CD4-positive, alpha-beta T cell (primary cell): ENCODE measurements at places on chromosomes 6 and 20.

GRCh38 chr20:51732096-51732791 lies 35.9 kb downstream of the ATP9A start:
- DNase-seq, result no peak

- no peak for DNase-seq
Observed at GRCh38 chr6:152457949-152458624, 179.1 kb downstream of the SYNE1 start.

GRCh38 chr6:31728767-31729514 lies at the start of gene DDAH2:
TSS of gene DDAH2 (minus strand) at chr6:31729299. CDS start at chr6:31729161, 138 bp downstream.
- DNase-seq, result no peak

GRCh38 chr6:21128601-21129000 lies 464.9 kb upstream of the SOX4 start:
- DNase-seq, result no peak

- DNase-seq, result no peak
Observed at GRCh38 chr6:96809119-96809518, 28.2 kb downstream of the GPR63 start.

GRCh38 chr6:112279031-112279935 lies 24.9 kb upstream of the LAMA4 start:
- no peak for DNase-seq

GRCh38 chr20:32411955-32412706 lies 54.0 kb downstream of the ASXL1 start:
- no peak for DNase-seq

- no peak for DNase-seq
Observed at GRCh38 chr20:24124003-24124402, 135.4 kb upstream of the GGTLC1 start.

DNA sequence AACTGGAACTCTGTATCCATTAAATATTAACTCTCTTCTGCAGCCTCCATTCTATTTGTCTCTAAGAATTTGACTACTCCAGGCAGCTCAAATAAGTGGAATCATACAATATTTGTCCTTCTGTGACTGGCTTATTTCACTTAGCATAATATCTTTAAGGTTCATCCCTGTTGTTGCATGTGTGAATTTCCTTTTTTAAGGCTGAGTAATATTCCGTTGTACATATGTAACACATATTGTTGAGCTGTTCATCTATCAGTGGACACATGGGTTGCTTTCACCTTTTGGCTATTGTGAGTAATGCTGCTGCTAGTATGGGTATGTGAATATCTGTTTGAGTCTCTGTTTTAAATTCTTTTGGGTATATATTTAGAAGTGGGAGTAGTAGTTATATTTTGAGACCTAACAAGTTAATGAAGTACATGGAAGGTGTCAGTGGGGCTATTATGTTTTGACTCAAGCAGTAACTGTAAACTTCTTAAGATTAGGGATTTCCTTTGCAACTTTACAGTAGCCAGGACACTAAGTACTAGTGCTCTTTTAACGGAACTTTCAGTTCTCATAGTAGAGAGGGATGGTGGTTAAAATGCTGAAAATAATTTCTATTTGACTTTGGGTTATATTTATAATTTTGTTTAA lies 29.7 kb upstream of the TMEM217 start:
- no peak for DNase-seq

GRCh38 chr6:24391208-24391607 lies 11.5 kb upstream of the MRS2 start:
- no peak for DNase-seq

- no peak for DNase-seq
Observed at GRCh38 chr20:49288784-49289696, 11.2 kb upstream of the ZNFX1 start.

DNA sequence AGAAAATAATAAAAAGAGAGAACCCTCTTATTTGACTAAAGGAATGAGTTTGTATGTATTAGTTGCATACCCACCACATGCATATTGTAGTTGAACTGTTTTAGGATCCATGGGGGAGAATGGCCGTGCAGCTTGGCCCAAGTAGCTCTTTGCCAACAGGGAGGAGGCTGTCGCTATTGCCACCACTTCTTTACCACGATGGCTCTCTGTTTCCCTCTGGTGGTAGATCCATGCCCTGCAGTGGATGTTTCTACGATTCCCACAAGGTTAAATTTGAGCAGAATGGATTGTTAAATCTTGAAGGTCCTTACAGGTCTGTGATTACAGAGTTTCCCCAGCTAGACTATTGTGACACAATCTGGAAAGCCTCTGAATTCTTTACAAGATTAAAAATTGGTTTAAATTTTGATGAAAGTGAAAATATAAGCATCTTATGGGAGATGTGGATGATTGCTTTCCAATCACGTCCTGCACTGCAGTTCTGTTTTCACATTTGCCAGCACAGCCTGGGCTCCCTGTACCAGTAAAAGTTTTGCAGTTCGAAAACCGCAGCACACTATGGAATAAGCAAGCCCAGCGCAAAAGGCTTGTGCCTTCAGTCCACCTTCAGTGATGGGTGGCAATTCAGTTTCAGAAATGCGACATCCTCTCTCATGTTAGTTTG lies 34.4 kb upstream of the FNDC1 start:
- DNase-seq, result peak; percentile 72

- DNase-seq, result no peak
Observed at GRCh38 chr6:46367354-46368168, 123.7 kb downstream of the RCAN2 start.

GRCh38 chr20:62405981-62406513 lies 1.0 kb downstream of the CABLES2 start:
- no peak for DNase-seq

GRCh38 chr6:106356378-106356777 lies 4.1 kb upstream of the CRYBG1 start:
- no peak for DNase-seq

GRCh38 chr6:106490436-106490835 lies 129.9 kb downstream of the CRYBG1 start:
- no peak for DNase-seq

GRCh38 chr6:138225953-138226352 lies 7.7 kb upstream of the PBOV1 start:
- no peak for DNase-seq

- no peak for DNase-seq
Observed at GRCh38 chr6:166563200-166563599, 23.3 kb downstream of the RAMACL start.

- DNase-seq, result no peak
Observed at GRCh38 chr6:17871189-17871519, 116.3 kb downstream of the KIF13A start.

GRCh38 chr20:22796469-22797077 lies 212.2 kb upstream of the FOXA2 start:
- no peak for DNase-seq

DNA sequence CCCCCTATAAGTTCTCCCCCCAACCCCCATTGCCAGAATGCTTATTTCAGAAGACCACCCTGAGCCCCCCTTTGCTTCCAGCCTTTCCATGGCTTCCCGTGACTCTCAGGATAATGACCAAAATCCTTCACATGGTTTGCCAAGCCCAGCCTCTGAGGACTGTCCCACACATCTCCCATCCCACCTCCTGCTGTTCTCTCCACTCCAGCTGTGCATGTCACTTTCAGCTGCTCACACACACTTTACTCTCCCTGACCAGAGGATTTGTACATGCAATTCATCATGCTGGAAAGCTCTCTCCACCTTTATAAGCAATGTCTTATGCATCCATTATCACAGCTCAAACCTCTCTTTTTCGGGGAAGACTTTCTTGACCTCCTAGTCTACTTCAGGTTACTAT lies 164.2 kb downstream of the PRL start:
- DNase-seq, result no peak

- no peak for DNase-seq
Observed at GRCh38 chr20:20227013-20227571, 140.8 kb upstream of the INSM1 start.

- no peak for DNase-seq
Observed at GRCh38 chr6:161792851-161793493, 519.1 kb upstream of the AGPAT4 start.

DNA sequence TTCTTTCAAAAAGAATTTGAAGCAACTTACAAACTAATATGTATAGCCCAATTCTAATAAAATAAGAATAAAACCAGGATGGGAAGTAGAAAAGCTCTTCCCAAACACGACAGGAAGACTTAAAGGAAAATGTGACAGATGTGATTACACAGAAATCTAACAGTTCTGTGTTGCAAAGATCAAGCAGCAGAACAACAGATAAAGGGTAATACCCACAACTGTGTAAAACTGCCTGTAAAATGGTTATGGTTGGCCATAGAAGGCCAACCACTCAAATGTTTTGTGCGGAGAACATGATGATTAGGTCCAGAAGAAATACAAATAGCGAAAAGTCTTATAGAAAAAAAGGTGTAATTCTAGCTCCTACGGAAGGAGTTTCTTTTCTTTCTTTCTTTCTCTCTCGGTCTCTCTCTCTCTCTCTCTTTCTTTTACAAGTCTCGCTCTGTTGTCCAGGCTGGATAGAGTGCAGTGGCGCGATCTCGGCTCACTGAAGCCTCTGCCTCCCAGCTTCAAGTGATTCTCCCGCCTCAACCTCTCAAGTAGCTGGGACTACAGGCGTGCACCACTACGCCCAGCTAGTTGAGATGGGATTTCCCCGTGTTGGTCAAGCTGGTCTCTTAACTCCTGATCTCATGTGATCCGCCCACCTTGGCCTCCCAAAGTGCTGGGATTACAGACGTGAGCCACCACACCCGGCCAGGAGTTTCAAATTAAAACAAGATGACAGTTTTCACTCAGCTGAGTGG lies 128.5 kb downstream of the QRSL1 start:
- no peak for DNase-seq

- DNase-seq, result no peak
Observed at GRCh38 chr6:22435151-22435550, 134.2 kb upstream of the HDGFL1 start.

DNA sequence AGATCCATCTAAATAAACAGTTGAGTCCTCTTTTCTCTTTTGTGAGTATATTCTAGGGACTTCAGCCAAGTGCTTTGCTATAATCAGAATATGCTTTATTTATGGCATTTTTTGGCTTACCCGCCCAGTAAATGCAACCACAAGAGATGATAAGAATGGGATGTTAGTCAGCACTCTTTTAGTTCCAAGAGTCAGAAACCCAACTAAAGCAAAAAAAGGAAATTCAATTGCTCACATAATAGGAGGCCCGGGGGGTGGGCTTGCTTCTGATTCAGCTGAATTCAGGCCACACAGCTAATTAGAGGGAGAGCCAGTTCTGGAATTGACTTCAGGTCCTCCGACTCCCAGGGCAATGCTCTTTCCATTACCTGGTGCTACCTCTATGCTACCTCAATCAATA lies 250.6 kb downstream of the FARS2 start:
- no peak for DNase-seq

GRCh38 chr20:47653869-47654268 lies 131.4 kb downstream of the SULF2 start:
- no peak for DNase-seq

- DNase-seq, result no peak
Observed at GRCh38 chr6:83854766-83855165, 1.6 kb downstream of the RIPPLY2 start.

DNA sequence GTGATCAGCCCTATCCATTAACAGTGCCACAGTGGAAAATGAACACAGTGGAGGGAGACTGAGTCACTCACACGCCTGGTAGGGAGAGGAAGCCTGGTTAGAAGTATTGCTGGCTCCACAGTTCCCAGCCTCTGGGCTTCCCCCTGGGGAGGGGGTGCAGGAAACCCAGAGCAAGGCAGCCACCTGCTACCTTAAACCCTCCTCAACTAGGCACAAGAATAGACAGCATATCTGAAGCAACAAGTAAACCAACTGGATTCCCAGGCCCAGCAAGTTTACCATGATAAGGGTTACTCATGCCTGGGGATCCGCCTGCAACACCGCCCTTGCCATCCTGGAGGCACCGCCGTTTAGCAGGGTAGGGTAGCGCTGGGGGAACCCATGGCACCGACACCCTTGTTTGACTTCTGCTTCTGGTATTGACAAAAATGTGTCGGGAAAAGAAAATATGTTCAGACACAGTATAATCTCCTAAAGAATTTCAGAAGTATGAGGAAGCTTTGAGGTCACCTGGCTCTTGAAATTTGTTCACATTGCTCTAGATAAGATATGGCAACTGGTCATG lies 38.3 kb downstream of the SLC22A23 start:
- DNase-seq, result no peak

DNA sequence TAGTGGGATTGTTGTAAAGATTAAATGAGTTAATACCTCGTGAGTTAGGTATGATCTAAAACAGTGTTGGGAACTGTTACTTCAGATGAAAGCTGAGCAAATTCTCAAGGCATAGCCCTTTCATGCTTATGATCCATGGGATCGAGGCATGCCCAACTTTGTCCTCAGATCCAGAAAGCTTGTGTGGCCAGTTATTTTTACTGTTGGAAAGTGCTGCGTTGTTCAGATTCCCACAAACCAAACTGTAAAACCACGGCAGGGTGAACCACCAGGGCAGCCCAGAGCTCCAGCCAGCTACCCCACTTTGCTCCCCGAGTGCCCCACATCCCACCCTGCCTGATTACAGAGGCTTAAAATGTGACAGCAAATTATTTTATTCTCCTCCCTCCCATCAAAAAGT lies 139.3 kb upstream of the RIN2 start:
- DNase-seq, result no peak

- DNase-seq, result no peak
Observed at GRCh38 chr6:42220807-42221206, 3.1 kb upstream of the MRPS10 start.

GRCh38 chr20:49028684-49029083 lies 17.4 kb upstream of the CSE1L start:
- DNase-seq, result no peak

GRCh38 chr6:15398633-15399275 lies 152.9 kb downstream of the JARID2 start:
- DNase-seq, result no peak

DNA sequence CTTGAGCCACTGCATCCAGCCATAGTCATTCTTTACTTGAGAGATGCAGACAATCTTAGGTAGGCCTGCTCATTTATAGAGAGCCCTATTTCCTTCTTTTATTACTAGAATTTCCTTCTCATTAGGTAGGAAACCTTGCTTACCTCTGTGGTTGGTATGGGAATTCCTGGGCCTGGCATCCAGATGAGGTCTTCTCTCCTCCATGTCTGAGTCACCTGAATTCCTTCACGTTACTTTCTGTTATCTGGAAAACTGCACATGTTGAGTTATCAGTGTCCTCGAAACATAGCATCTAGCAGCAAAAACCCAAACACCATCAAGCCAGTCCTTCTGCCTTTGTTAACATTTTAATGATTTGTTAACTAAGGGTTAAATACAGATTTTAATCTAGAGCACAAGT lies 2.2 kb downstream of the ZNFX1 start:
- DNase-seq, result no peak
